ENCODE measurements at places on chromosomes 1 and 21.

DNA sequence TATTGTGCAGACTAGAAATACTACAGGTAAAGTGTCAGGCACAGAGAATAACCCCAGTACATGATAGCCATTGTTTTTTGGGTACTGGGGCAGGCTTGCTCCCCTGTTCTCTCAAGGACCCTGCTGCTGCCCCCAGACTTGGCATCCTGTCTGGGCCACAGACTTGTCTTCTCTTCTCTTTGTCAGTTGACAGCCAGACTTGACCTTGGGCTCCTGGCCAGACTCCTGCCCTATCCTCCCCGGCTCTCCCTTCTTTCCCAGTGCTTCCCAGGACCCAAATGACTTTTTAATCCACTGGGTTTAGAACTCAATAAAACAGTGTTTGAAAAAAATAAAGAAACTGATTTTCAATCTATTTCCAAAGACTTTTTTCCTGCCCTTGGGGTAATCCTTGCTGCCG lies 43.2 kb downstream of the ZSCAN20 start:
- no peak for DNase-seq

GRCh38 chr1:235892734-235893413 lies 26.2 kb upstream of the LYST start:
- DNase-seq: no peak

DNA sequence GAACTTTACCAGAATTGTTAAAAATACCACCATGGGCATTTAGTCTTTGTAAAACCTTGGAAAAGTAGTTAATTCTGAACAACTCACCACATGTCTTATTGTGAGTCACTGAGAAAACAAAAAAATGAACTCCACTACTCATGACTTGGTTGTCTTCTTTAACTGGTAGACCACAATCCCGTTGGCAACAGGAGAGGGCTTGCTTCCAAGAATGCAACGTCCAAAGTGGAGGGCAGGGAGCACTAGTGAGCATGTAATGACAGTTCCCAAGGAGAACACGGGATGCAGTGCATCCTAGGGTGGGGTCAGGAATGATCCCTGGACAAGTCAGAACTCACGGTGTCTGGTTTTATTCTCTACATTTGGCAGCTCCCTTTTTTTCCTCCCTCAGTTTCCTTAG lies 15.2 kb upstream of the HMCN1 start:
- peak; percentile 70 for DNase-seq

DNA sequence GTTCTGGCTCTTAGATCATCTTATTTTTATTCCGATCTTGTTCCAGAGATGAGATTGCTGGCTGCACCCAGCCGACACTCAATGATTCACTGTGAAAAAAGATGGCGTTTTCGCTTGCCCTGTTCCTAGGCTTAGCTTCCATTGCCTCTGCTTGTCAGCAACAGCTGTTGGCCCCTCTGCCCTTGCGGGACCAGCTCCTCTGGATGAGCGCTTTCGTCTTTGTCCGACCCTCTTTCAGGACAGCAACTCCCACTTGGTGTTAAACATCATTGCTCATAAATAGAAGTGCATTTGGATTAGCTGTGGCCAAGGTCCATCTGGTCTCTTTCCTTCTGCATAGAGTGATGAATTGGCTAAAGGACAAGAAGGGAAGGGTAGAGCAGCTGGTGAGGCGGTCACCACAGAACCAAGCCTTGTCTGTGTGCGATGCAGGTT lies 43.5 kb upstream of the SCCPDH start:
- no peak for DNase-seq

- peak; percentile 73 for DNase-seq
Observed at GRCh38 chr1:211514030-211514754, 22.2 kb upstream of the RD3 start.

DNA sequence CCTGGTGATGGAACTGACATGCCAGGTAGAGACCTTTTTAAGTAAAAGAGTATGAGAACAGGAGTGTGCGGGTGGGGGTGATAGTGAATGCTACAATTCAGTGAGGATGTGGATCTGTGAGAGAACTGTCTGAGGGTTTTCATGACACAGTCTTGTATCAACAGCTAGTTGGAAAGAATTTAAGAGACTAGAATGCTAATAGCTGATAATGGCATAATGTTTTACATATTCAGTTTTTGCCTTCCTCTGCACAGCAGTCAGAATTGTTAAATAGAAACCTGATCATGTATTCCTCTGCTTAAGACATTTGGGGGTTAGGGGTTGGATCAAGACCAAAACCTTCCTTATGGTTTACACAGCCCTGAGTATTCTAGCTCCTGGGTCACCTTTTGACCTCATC lies 152.8 kb upstream of the ZRANB2 start:
- no peak for DNase-seq

- no peak for DNase-seq
Observed at GRCh38 chr1:90989990-90990389, 31.8 kb downstream of the ZNF644 start.

- no peak for DNase-seq
Observed at GRCh38 chr1:241706257-241706656, 54.2 kb downstream of the WDR64 start.

GRCh38 chr1:38500352-38500751 lies 359.2 kb downstream of the RRAGC start:
- DNase-seq: no peak

GRCh38 chr1:33298623-33299277 lies 22.1 kb downstream of the A3GALT2 start:
- DNase-seq: peak; percentile 26

DNA sequence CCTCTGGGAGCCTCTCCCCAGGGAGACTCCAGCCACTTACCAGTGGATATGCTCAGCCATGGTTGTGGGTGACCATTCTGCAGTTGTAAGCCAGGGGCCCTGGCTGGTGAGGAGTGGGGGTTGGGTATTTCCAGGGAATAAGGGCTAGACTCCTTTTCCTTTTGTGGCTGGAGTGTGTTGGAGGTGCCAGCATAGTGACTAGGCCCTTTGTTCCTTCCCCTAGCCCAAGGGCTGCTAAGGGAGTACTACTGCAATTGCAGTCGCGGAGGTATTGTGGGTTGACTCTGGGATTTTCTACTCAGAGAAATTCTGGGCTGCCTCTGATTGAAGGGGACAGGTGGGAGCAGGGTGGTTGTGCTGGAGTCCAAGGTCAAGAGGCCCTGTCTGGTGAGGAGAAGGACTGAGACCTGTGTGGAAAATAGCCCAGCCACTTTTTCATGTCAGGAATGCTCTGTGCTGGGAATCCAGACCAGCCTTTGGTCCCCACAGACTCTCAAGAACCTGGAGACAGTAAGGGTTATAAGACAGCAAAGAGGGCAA lies 43.1 kb downstream of the MROH9 start:
- no peak for DNase-seq

GRCh38 chr1:153919876-153920852 lies 2.6 kb downstream of the GATAD2B start:
- no peak for DNase-seq

DNA sequence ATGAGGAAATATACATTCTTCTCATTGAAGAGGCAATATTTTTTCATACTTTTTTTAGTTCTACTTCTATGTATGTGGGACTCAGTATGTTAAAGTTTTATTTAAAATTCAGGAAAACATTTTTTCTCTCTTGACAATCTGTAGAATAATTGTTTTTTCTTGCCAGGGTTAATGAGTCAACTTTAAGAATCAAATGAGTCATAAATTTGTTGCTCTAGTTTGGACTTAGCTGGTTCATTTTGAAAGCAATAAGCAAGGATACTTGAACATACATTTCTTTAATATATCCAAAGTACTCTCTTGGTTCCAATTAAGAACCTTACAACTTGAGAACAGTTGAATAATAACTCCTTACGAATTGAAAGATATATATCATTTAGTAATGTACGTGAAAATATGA lies 1145.3 kb upstream of the B3GALT2 start:
- DNase-seq: no peak

DNA sequence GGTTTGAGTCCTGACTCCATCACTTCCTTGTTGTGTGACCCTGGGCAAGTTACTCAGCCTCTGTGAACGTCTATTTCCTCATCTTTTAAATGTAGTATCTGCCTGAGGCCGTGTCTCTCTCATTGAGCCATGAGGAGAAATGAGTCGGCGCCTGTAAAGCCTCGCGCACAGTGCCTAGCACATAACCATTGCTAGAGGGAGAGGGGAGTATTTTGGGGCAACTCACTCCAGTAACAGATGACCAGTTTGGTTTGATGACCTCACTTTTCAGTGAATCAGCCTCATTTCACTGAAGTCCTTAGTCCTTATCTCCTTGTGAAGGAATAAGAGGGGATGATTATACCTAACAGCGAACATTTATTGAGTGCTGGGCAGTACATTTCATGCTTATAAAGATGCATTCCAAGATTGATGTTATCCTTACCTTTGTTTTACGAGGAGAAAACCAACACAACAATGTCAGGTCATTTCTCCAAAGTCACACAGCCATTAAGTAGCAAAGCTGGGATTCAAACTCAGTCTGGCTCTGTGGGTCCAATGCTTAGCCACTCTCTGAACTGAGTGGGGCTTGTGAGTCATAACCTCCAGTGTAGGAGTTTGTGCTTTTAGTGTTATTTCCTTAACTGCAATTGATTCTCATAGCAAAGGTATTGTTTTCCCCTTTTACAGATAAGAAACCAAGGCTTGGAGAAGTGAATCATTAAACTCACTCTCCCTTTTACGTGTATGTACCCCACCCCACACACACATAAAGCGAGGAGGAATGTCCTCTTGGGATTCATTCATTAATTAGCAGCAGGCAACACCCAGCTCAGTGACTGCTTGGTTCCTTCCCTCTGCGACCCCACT lies 25.9 kb downstream of the KCNC4 start:
- no peak for DNase-seq

DNA sequence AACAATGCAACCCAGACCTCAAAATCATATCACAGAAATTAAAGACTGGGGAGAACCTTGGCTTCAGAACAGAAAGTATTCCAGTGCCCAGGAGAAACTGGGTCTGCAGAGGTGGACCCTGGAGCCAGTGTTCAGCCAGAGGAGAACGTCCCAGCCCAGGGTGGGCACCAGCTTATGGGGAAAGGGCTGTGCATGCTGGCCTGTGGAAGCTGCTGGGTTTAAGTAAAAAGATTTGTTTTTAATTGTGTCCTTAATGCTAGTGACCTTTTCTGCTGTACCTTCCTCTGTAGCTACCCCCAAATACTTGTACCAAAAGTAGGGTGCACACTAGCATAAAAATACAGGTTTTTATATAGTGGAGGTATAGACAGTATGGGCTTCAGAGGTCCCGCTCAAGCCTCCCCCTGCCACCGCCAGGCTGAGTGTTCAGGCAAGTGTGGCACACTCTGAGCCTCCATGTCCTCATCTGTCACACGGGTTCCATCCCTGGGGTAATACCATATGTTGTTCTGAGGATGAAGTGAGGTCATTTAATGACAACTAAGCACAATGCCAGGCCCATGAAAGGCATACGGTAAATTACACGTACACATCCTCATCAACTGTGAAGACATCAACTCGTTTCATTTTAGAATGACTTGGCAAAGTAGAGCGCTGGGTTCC lies 47.0 kb downstream of the SLC37A1 start:
- DNase-seq: no peak

- DNase-seq: no peak
Observed at GRCh38 chr1:205610036-205610435, 21.8 kb downstream of the ELK4 start.

- DNase-seq: no peak
Observed at GRCh38 chr1:13699510-13699909, 478 bp upstream of the PRDM2 start.

DNA sequence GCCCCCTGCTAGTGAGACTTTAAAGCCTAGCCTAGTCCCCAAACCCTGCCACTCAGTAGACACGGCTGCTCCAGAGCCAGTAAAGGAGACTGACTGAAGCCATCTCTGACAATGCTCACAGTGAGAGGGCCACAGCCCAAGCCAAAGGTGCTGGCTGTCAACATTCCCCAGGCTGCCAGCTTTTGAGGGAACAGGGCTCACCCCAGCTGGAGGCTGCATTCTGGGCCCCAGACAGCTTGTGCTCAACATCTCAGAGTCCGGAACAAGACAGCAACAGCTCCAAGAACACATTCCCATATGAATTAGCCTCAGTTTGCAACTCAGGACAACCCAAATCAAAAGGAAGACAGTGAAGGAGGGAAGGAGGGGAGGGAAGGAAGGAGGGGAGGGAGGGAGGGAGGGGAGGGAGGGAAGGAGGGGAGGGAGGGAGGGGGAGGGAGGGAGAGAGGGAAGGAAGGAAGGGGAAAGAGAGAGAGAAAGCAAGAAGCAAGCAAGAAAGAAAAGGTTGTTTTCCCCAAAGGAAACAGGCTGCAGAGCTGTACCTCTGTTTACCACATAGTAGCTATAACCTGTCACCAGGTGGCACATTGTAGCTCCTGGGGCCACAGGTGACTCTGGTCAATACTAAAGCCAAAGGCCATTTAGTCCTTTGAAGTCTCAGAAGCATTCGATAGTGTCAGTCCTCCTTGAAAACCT lies 5.4 kb downstream of the ARTN start:
- DNase-seq: no peak

DNA sequence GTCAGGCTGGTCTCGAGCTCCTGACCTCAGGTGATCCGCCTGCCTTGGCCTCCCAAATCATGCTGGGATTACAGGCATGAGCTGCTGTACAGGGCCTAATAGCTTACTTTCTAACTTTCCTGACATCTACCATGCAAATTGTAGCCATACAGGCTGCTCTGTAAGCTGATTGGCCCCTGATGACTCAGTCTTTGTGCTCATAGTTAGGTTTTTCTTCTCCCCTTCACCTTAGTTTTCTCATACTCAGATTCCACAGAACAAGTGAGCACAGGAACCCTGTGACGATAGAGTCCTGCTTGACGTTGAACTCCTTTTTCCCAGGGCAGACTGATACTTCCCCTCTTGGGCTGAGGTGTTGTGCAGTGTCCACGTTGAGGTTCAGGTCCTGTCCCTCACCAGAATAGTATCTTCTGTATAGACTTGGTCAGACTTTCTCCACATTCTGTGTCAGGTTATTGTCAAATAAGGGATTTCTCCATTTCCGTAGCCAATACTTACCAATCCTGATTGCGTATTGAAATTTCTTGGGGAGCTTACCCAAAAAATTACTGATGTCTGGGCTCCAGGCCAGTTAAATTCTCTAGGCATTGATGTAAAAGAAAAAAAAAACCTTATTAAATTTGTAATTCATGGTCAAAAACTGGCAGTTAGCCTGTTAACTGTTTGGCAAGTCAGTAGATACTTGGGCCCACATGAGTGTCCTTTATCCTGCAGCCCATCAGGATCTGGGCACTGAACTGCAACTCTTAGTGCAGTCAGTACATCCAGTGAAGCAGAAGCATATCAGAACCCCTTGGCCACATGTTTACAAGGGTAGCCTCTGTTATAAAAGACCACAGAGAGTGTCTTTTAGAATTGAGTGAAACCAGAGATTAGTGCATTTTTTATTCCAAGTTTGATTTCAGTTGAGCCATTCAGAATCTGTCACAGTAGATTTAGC lies 118.2 kb downstream of the DYRK1A start:
- DNase-seq: no peak

- no peak for DNase-seq
Observed at GRCh38 chr1:43921022-43921421, 12.6 kb upstream of the ARTN start.

Data from T1000 (cell line).